ENCODE measurements at places on chromosomes 12 and 14. TPM values are rescaled to one million over a fixed set of nuclear protein-coding genes. Genes with fewer than 3 reads are reported as not detected.

The ARID4A gene
- 8.2 TPM for total RNA-seq

The TCTN2 gene
- 0.78 TPM for total RNA-seq

The AQP6 gene
- total RNA-seq: not detected

The SLC15A4 gene
- total RNA-seq: 31.8 TPM

The FAM181A gene
- not detected for total RNA-seq

DNA sequence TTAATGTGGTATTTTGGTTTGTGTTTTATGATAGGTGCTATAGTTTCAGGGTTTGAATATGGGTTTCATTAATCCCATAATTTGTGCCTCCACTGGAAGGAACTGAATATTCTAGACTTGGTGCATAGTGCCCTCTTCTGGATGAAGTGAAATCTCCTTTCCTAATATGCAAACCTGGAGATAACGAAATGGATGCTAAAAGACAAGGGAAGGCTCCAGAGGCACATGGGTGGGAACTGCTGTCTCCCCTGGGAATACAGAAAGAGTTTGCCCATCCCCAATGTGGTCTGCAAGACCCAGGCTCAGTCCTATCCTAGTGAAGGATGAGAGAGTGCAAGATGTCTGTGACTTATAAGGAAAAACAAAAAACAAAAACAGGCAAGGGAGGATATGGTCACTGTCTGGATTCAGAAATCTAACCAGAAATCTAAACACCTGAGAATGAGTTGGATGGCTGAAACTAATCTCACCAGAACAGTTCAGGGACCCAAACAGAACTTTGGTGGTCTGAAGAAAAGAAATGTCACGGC, 142.3 kb upstream of the TMPO start:
- no peaks in the 10 kb centered on the region for H3K4me1 ChIP-seq
- H3K4me3 ChIP-seq: no peak overlapping the region
- no peak for DNase-seq
- no peak overlapping the region for H3K27ac ChIP-seq

DNA sequence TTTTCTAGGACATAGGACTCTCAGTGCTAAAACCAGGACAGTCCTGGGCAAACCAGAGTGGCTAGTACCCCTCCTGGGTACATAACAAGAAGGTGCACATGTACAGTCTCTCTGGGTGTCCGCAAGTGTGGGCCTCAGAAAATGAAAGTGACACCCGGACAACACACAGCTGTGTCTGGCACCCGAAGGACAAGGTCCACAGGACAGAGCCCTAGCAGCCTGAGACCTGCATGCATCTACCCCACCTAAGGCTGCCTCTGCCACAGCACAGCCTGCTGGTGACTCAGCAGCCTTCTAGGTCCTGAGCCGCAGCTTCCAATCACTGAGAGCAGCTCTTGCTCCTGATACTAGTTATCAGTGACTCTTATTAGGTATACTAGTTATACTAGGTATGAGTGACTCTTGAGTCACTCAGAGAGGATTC, 784.1 kb upstream of the TBX3 start:
- peak; percentile 62 for DNase-seq
- H3K36me3 ChIP-seq: no peaks in the 10 kb centered on the region
- H3K27me3 ChIP-seq: no peaks in the 10 kb centered on the region
- no peaks in the 10 kb centered on the region for H3K4me1 ChIP-seq

GRCh38 chr14:49364752-49365117, 221.4 kb downstream of the RPS29 start:
- H3K4me1 ChIP-seq: peaks cover 6% of the 10 kb centered on the region
- H3K27ac ChIP-seq: no peak overlapping the region
- H3K36me3 ChIP-seq: no peaks in the 10 kb centered on the region
- no peak overlapping the region for H3K4me3 ChIP-seq
- no peak for DNase-seq

- no peaks in the 10 kb centered on the region for H3K4me1 ChIP-seq
- H3K27me3 ChIP-seq: no peaks in the 10 kb centered on the region
- H3K27ac ChIP-seq: no peak overlapping the region
- no peak for DNase-seq
- H3K4me3 ChIP-seq: no peak overlapping the region
- no peaks in the 10 kb centered on the region for H3K36me3 ChIP-seq
These were observed 377.8 kb downstream of the KCNH5 start for GRCh38 chr14:62667421-62667914.

GRCh38 chr12:123363740-123364531, 711 bp downstream of the SBNO1 start:
- peak overlapping the region; percentile 82 for H3K27ac ChIP-seq
- H3K36me3 ChIP-seq: no peaks in the 10 kb centered on the region
- peak overlapping the region; percentile 95 for H3K4me3 ChIP-seq
- H3K27me3 ChIP-seq: no peaks in the 10 kb centered on the region

DNA sequence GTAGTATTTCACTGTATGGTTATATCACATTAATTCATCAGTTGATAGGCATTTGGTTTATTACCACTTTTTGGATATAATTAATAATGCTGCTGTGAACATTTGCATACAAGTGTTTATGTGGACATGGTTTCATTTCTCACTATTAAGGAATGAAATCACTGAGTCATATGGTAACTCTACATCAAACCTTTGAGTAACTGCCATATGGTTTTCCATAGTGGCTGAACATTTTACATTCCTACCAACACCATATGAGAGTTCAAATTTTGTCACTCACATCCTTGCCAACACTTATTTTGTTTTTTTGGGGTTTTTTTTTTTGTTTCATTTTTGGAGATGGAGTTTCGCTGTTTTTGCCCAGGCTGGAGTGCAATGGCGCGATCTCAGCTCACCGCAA, 30.2 kb upstream of the EAPP start:
- no peak overlapping the region for H3K4me3 ChIP-seq
- H3K4me1 ChIP-seq: no peaks in the 10 kb centered on the region
- no peak for DNase-seq
- H3K36me3 ChIP-seq: peaks cover 36% of the 10 kb centered on the region
- H3K27me3 ChIP-seq: no peaks in the 10 kb centered on the region
- no peak overlapping the region for H3K27ac ChIP-seq

- no peak for DNase-seq
- H3K36me3 ChIP-seq: no peaks in the 10 kb centered on the region
- no peaks in the 10 kb centered on the region for H3K4me1 ChIP-seq
- no peak overlapping the region for H3K27ac ChIP-seq
These were observed 41.8 kb upstream of the AEBP2 start for GRCh38 chr12:19397534-19397933.

DNA sequence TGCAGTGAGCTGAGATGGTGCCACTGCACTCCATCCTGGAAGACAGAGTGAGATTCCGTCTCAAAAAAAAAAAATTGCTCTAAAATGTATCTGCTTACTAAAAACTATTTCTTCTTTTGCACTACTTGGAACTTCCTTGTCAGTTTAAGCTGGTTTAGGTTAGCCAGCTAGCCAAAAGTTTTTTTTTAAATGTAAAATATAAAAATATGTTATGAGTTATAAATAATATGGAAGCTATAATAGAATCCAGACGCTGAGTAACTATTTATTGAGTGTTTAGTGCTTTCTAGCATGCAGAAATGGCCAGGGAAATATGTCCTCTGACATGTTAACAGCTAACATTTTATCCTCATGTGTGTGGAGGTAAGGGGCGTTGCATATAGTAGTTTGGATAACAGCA, 85.6 kb downstream of the PLEKHA5 start:
- H3K27me3 ChIP-seq: no peaks in the 10 kb centered on the region
- H3K36me3 ChIP-seq: no peaks in the 10 kb centered on the region
- H3K4me1 ChIP-seq: no peaks in the 10 kb centered on the region
- no peak for DNase-seq
- no peak overlapping the region for H3K27ac ChIP-seq

DNA sequence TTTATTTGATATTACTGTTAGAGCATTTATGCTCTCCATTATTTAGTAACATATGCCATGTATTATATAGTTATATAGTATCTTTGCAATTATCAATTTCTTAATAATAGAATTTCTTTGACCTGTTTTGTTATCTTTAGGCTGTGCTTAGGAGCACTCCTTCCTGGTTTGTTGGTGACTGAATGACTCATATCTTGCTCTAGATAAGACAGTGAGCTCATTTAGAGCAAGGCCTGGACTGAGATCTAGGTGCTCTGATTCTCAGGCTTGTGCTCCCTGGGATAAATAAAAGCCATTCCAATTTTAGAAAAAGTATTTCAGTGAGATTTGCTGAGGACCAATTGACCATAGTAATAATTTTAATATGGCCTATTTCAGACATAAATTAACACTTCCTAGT, 951.2 kb downstream of the FLRT2 start:
- no peak overlapping the region for H3K27ac ChIP-seq
- no peaks in the 10 kb centered on the region for H3K27me3 ChIP-seq
- H3K36me3 ChIP-seq: no peaks in the 10 kb centered on the region
- DNase-seq: no peak

- no peaks in the 10 kb centered on the region for H3K27me3 ChIP-seq
- H3K36me3 ChIP-seq: no peaks in the 10 kb centered on the region
- H3K4me3 ChIP-seq: no peak overlapping the region
- DNase-seq: no peak
- H3K27ac ChIP-seq: no peak overlapping the region
- no peaks in the 10 kb centered on the region for H3K4me1 ChIP-seq
These were observed 5.0 kb downstream of the BDKRB1 start for GRCh38 chr14:96261053-96261452.

GRCh38 chr14:62532181-62532580, 513.1 kb downstream of the KCNH5 start:
- no peaks in the 10 kb centered on the region for H3K36me3 ChIP-seq
- no peak overlapping the region for H3K27ac ChIP-seq
- H3K27me3 ChIP-seq: no peaks in the 10 kb centered on the region

- H3K4me1 ChIP-seq: peaks cover 7% of the 10 kb centered on the region
- H3K4me3 ChIP-seq: no peak overlapping the region
- no peak for DNase-seq
These were observed 51.2 kb downstream of the OSBPL8 start for GRCh38 chr12:76508128-76508980.

- no peaks in the 10 kb centered on the region for H3K36me3 ChIP-seq
- H3K4me3 ChIP-seq: no peak overlapping the region
- H3K27me3 ChIP-seq: no peaks in the 10 kb centered on the region
- DNase-seq: no peak
These were observed 48.2 kb downstream of the CRACR2A start for GRCh38 chr12:3704512-3705353.

DNA sequence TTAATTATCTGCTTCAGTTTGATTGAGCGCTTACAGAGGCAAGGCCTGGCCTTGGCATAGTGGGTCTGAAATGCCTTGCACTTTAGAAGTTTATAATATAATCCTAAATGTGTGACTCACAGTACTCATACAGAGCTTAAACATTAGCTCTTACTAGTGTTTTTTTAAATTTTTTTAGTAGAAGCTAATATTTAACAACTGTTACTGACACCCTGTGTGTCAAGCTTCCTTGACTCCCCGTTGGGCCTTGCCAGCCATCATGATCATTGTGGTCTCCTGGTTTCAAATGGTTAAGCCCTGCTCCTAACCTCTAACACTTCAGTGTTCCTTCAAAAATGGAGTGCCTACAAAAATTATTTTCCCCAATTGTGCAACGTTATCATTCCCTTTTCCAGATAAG, 126.9 kb downstream of the GALC start:
- no peak overlapping the region for H3K4me3 ChIP-seq
- DNase-seq: no peak
- H3K4me1 ChIP-seq: no peaks in the 10 kb centered on the region
- H3K27ac ChIP-seq: no peak overlapping the region
- H3K27me3 ChIP-seq: no peaks in the 10 kb centered on the region

GRCh38 chr12:14327711-14328110, 37.8 kb upstream of the ATF7IP start:
- H3K27ac ChIP-seq: no peak overlapping the region
- no peaks in the 10 kb centered on the region for H3K27me3 ChIP-seq
- H3K36me3 ChIP-seq: no peaks in the 10 kb centered on the region
- no peak for DNase-seq
- no peak overlapping the region for H3K4me3 ChIP-seq
- H3K4me1 ChIP-seq: no peaks in the 10 kb centered on the region

- DNase-seq: no peak
- no peaks in the 10 kb centered on the region for H3K27me3 ChIP-seq
- no peak overlapping the region for H3K4me3 ChIP-seq
- no peaks in the 10 kb centered on the region for H3K4me1 ChIP-seq
- no peak overlapping the region for H3K27ac ChIP-seq
- H3K36me3 ChIP-seq: no peaks in the 10 kb centered on the region
These were observed 59.8 kb upstream of the KIF21A start for GRCh38 chr12:39502726-39503125.

- H3K4me1 ChIP-seq: no peaks in the 10 kb centered on the region
- no peak overlapping the region for H3K27ac ChIP-seq
- H3K4me3 ChIP-seq: no peak overlapping the region
These were observed 108.5 kb downstream of the ANO6 start for GRCh38 chr12:45324391-45324790.

- H3K36me3 ChIP-seq: no peaks in the 10 kb centered on the region
- no peak overlapping the region for H3K27ac ChIP-seq
- no peak overlapping the region for H3K4me3 ChIP-seq
- H3K4me1 ChIP-seq: no peaks in the 10 kb centered on the region
- no peaks in the 10 kb centered on the region for H3K27me3 ChIP-seq
- DNase-seq: no peak
These were observed 545.4 kb downstream of the FOXG1 start for GRCh38 chr14:29311983-29312382.
